Activated B cell treated with CpG ODN at 0.5 μM for 24 hours (primary cell): ENCODE measurements at places on chromosomes 1 and 21.

DNA sequence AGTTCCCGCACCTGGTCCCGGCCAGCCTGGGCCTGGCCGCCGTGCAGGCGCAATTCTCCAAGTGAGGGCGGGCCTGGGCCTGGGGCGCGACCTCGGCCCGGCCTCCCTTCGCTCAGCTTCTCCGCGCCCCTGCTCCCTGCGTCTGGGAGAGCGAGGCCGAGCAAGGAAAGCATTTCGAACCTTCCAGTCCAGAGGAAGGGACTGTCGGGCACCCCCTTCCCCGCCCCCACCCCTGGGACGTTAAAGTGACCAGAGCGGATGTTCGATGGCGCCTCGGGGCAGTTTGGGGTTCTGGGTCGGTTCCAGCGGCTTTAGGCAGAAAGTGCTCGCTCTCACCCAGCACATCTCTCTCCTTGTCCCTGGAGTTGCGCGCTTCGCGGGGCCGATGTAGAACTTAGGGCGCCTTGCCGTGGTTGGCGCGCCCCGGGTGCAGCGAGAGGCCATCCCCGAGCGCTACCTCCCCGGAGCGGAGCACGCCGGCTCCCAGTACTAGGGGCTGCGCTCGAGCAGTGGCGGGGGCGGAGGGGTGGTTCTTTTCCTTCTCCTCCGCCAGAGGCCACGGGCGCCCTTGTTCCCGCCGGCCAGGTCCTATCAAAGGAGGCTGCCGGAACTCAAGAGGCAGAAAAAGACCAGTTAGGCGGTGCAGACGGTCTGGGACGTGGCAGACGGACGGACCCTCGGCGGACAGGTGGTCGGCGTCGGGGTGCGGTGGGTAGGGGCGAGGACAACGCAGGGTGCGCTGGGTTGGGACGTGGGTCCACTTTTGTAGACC, 1.2 kb downstream of the OLIG1 start:
- DNase-seq = no peak

DNA sequence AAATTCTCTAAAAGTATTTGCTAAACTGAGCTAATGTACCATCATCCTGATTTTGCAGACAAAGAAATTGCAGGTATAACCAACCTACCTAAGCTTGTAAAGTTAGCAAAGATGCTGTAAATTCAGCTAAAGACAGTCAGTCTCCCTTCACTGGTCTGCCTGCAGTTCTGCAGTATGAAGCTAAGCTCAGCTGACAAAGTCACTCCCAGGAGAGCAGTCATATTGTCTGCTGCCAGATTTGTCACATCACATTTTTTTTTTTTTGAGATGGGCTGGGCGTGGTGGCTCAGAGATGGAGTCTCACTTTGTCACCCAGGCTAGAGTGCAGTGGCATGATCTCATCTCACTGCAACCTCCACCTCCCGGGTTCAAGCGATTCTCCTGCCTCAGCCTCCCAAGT, 8.9 kb upstream of the CMPK1 start:
- no peak for DNase-seq

DNA sequence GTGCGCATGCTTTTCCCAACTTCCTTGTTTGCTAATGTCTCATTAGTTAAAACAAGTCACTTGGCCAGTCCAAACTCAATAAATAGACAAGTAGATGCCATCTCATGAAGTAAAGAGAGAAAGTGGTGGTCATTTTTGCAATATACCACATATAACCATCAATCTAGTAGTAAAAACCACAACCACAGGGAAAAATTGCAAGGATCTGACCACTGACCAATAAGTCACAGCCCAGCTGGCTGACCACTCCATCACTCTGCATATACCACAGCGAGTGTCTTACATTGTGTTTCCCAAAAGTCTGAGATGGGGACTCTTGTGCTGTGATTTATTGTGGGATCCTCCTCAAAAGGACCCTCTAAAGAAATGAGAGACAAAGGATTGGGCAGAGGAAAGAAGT, 76.0 kb downstream of the FH start:
- no peak for DNase-seq

DNA sequence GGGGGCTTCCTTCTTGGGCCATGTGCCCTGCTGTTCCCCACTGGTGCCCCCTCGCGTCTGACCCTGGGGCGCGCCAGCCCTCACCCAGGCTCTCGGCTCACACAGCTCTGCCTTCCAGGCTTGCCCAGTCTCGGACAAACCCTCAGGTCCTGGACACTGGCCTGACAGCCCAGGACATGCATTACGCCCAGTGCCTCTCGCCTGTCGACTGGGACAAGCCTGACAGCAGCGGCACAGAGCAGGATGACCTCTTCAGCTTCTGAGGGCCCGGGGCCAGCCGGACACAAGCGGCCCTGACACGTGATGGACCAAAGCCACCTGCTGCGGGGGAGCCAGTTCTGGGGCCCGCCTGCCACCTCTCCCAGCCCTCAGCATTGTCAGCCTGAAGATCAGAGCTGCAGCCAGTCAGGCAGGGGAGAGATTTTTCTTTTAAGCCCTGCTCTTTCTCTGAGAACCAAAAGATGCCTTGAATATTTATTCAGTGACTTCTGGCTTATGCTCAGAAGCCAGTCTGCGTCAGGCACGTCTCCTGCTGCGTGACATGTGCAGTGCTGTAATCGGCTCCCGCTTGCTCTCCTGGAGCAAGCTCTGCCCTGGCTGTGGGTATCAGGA, 23.4 kb downstream of the LDLRAP1 start:
- no peak for DNase-seq

DNA sequence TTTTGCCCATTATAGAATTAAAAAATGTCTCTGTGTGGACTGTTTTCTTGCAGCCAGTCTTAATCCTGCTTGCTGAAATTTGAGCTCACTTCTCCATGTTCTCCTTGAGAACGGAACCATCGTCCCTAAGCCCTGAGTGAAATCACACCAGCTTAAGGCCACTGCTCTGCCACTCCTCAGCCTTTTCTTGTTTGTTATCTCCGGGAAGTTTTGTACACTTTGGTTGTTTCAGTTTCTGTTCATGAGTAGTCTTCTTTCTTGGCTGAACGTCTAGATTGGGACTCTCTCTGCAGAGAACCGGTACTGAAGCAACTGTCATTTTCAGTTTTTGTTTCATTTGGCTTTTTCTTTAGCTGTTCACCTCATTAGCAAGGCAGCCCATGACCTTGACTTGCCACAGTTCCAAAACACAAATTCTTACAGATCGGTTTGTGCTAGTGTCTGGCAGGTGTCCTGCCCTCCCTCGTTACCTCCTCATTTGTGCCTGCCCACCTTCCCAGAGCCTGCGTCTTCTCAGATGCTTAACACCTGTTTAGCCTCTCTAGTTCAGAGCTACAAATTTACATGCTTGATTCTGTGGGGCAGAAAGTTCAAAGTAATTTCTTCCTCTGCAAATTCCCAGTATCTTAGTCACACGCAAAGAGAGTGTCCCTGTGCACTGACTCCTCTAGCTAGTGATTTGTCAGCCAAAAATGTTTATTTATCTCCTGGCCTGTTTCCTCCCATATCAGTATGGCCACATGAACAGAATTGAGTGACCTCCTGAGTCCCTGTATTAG, 12.4 kb downstream of the PSEN2 start:
- DNase-seq = no peak

GRCh38 chr1:235075048-235075776, 53.4 kb downstream of the TOMM20 start:
- DNase-seq = peak; percentile 54

- no peak for DNase-seq
Measured at GRCh38 chr1:156247460-156248322, at the start of gene PAQR6. Gene PAQR6 (minus strand): TSS chr1:156248056. CDS start chr1:156246731, 1,325 bp downstream.

DNA sequence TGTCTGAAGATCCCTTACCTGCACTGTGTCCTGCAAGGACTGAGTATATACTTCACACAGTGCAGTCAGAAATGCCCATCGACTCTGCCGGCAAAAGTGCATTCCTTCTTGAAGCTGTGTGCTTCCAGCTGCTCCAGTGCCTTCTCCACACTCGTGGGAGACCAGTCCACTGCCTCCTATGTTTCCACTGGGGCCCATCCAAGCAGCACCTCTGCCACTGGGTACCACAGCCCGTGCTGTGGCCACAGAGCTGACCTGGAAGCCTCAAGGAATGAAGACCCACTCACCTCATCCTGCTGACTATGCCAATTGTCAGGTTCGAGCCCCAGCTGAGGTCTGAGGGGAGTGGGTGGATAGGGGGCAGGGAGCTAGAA, 108.1 kb downstream of the GDAP2 start:
- DNase-seq = no peak

- no peak for DNase-seq
Measured at GRCh38 chr1:22877112-22877915, 95.4 kb downstream of the LACTBL1 start.

GRCh38 chr21:39047046-39047445, 136.2 kb downstream of the PSMG1 start:
- DNase-seq = no peak

DNA sequence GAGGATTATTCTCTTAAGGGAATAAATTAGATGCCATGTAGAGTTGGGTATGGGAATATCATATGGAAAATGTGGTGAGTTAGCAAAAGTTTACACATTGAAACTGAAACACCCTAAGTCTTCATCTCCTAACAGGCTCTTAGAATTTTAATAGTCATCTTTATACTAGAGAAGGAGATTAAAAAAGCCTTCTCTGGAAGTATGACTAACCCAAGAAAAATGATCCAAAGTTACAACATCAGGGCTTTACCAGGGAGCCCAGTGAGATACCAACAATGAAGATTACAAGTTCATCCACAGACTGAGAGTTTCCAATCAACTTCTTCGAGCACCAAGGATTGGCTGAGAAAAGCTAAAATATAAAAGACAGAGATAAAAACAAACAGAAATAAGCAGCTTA, 70.0 kb upstream of the KIAA0040 start:
- no peak for DNase-seq

- no peak for DNase-seq
Measured at GRCh38 chr1:230868736-230869385, 540 bp upstream of the C1orf198 start.

- DNase-seq = no peak
Measured at GRCh38 chr1:58363585-58363984, 182.9 kb downstream of the OMA1 start.

DNA sequence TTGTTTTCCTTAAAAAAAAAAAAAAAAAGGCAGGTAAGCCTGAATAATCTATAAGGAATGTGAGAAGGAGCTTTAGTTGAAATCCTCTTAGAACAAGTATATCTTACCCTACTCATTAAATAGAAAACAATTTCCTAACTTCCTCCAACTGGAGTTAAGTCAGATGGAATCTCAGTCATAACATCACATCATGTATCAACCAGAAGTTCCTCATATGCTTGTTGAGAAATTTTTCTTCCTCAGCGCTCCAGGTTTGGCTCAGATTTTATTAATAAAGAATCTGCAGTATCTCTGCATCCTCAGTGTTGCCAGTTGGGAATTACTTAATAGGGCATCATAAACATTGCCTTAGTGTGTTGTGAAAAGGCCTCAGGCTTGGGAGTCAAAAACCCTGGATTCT, 37.6 kb downstream of the DUSP10 start:
- DNase-seq = no peak

- no peak for DNase-seq
Measured at GRCh38 chr1:202831906-202832305, 21.2 kb downstream of the PCAT6 start.

DNA sequence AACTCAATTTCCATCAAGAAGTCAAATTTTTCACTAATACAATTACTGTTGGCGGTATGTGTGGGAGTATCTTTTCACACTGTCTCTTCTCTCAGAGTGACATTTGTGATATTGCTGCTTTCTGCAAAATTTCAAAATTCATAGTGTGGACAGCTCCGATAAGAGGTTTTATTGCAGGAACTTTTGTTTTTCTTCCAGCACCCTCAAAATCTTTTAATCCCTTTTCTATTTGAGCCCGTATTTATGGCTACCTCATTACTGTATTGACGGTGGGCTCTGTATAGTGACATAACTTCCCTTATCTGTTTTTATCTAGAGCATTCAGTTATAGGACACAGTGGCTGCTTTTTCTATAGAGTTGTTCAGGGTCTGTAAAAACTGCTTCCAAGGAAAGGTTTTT, 794.4 kb upstream of the TMPRSS15 start:
- no peak for DNase-seq

DNA sequence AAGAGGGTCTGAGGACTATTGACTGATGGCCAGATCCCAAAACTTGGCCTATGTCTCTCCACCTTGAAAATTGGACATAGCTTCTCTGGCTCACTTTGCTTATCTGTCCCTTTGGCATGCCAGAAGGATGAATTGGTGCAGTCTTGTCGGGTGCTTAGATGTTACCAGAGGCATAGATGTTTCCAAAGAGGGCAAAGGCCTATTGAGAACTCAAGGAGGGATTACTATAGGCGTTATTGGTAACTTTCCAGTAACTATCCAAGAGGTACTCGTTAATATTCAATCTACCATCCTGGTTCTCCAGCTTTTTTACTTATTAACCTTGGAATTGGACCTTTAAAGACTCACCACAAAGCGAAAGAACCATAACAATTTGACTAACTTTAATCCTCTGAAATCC, 368.3 kb upstream of the ESRRG start:
- no peak for DNase-seq

DNA sequence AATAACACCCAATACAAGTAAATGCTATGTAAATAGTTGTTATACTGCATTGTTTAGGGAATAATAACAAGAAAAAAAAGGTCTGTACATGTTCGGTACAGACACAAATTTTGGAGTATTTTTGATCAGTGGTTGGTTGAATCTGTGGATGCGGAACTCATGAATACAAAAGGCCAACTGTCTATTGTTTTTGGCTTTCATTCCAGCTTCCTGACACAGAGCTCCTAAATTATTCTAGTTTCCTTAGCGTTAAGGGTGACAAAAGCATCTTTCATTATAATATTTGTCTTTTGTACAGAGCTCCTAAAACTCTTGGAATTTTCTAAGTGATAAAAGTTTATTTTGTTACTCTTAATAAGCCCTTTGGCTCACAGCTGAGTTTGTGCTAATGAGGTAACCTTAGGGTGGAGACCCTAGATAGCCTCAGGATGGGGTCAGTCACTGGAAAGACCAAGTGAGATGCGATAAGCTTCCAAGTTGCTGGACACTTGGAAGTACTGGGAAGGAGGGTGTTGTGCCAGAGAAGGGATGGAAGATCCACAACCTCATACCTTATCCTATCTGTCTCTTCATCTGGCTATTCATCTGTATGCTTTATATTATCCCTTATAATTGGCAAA, 57.4 kb upstream of the PRRC2C start:
- no peak for DNase-seq
